A549 treated with RU486 at 1 μM for 4 hours (cell line): ENCODE measurements at places on chromosomes 4 and X. TPM values are rescaled to one million over a fixed set of nuclear protein-coding genes. Genes with fewer than 3 reads are reported as not detected.

Gene TCEAL2
- not detected in 5 replicates for total RNA-seq

Gene NAP1L3
- 0.30 to 0.67 TPM (median 0.43 TPM) in 5 replicates for total RNA-seq

Gene MAB21L2
- not detected in 5 replicates for total RNA-seq

Gene ITIH6
- not detected in 5 replicates for total RNA-seq

Gene PGAM4
- total RNA-seq: 0.44 to 0.66 TPM (median 0.53 TPM) in 4 of 5 replicates, not detected in the other

Gene TEX11
- total RNA-seq: not detected in 5 replicates

Gene DUSP9
- total RNA-seq: 0.89 to 2.1 TPM (median 1.4 TPM) in 5 replicates

Gene PAK3
- 0.02 to 0.03 TPM in 2 of 5 replicates, not detected in the others for total RNA-seq

Gene CENPVL3
- 0.09 to 0.21 TPM (median 0.13 TPM) in 3 of 5 replicates, not detected in the others for total RNA-seq

Gene LDB2
- not detected in 5 replicates for total RNA-seq

Gene CT45A3
- 0.15 to 0.17 TPM in 2 of 5 replicates, not detected in the others for total RNA-seq

Gene HELT
- not detected in 5 replicates for total RNA-seq

Gene SSX3
- not detected in 5 replicates for total RNA-seq

Gene PITX2
- 1.1 to 1.6 TPM (median 1.3 TPM) in 5 replicates for total RNA-seq

Gene SLC38A5
- 0.10 to 0.79 TPM (median 0.25 TPM) in 4 of 5 replicates, not detected in the other for total RNA-seq

Gene ZNF827
- 2.7 to 4.6 TPM (median 2.9 TPM) in 5 replicates for total RNA-seq

Gene MTM1
- 6.5 to 8.0 TPM (median 7.2 TPM) in 5 replicates for total RNA-seq

Gene CSN1S1
- total RNA-seq: not detected in 5 replicates

Gene MAGEC2
- not detected in 5 replicates for total RNA-seq

Gene SPANXN4
- total RNA-seq: not detected in 5 replicates

Gene EGF
- 0.18 to 0.31 TPM (median 0.23 TPM) in 5 replicates for total RNA-seq

Gene GLOD5
- not detected in 5 replicates for total RNA-seq

Gene HPF1
- 10.3 to 19.8 TPM (median 16.9 TPM) in 5 replicates for total RNA-seq

Gene ADH1A
- not detected in 5 replicates for total RNA-seq

Gene ARX
- total RNA-seq: 0.22 to 0.41 TPM (median 0.37 TPM) in 5 replicates

Gene KIT
- total RNA-seq: not detected in 5 replicates

Gene MAGEA1
- 0.15 TPM in 1 of 5 replicates, not detected in the others for total RNA-seq

Gene FGF5
- 0.06 to 0.74 TPM (median 0.34 TPM) in 5 replicates for total RNA-seq

Gene USP17L29
- not detected in 5 replicates for total RNA-seq

Gene CASK
- total RNA-seq: 18.2 to 23.6 TPM (median 20.9 TPM) in 5 replicates

Gene CYLC1
- total RNA-seq: not detected in 5 replicates

Gene ZCCHC12
- 0.06 to 0.19 TPM (median 0.11 TPM) in 5 replicates for total RNA-seq

Gene TLL1
- total RNA-seq: 0.03 to 0.47 TPM (median 0.24 TPM) in 5 replicates

Gene SUPT20HL1
- total RNA-seq: not detected in 5 replicates

Gene VBP1
- 34.7 to 64.8 TPM (median 54.3 TPM) in 5 replicates for total RNA-seq

Gene TLR1
- total RNA-seq: 0.29 to 0.67 TPM (median 0.57 TPM) in 5 replicates

Gene GAGE1
- not detected in 5 replicates for total RNA-seq

Gene FGG
- 4.5 to 9.3 TPM (median 4.8 TPM) in 5 replicates for total RNA-seq

Gene DCAF12L1
- not detected in 5 replicates for total RNA-seq

Gene RTL9
- total RNA-seq: 0.03 to 0.08 TPM (median 0.06 TPM) in 5 replicates

Gene SMIM10
- 0.09 to 0.28 TPM (median 0.14 TPM) in 4 of 5 replicates, not detected in the other for total RNA-seq

Gene G6PD
- 1,384 to 1,559 TPM (median 1,513 TPM) in 5 replicates for total RNA-seq

Gene GYPE
- not detected in 5 replicates for total RNA-seq

Gene ALPK1
- 1.7 to 2.6 TPM (median 2.1 TPM) in 5 replicates for total RNA-seq

Gene IRS4
- 0.03 to 0.05 TPM in 2 of 5 replicates, not detected in the others for total RNA-seq

Gene KLKB1
- total RNA-seq: not detected in 5 replicates

Gene RHOXF2
- not detected in 5 replicates for total RNA-seq

Gene FGF2
- 36.3 to 64.1 TPM (median 51.6 TPM) in 5 replicates for total RNA-seq

Gene STK32B
- total RNA-seq: 20.2 to 21.4 TPM (median 20.9 TPM) in 5 replicates

Gene UGT2A3
- 0.09 to 0.15 TPM (median 0.13 TPM) in 4 of 5 replicates, not detected in the other for total RNA-seq

Gene MID1IP1
- total RNA-seq: 26.4 to 39.7 TPM (median 38.2 TPM) in 5 replicates

Gene JCHAIN
- 0.45 to 1.4 TPM in 2 of 5 replicates, not detected in the others for total RNA-seq

Gene EFHC2
- 0.21 to 0.42 TPM (median 0.27 TPM) in 5 replicates for total RNA-seq

Gene TACR3
- total RNA-seq: not detected in 5 replicates
